ENCODE measurements at places on chromosomes 1 and 21. TPM values are rescaled to one million over a fixed set of nuclear protein-coding genes. Genes with fewer than 3 reads are reported as not detected.

ZNF683 gene
- total RNA-seq: not detected

DNA sequence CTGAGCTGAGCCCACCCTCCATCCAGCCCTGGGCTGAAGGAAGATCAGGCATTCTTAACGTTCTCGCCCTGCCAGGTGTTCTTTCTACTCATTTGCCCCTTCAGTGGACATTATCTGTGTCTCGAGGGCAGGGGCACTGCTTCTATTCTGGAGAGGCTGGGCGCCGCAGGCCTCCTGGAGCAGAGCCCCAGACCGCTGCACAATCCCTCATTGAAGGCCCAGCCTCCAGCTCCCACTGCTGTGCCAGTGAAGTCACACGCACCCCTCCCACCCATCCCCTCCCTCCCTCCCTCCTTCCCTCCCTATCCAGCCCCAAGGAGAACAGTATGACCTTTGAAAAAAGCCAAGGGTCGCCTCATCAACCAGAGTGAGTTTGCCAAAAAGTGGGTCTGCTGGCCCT is 76.7 kb downstream of the NFASC start:
- DNase-seq: no peak

NLRP3 gene
- 0.04 TPM for total RNA-seq

DNALI1 gene
- total RNA-seq: 0.71 TPM

DNA sequence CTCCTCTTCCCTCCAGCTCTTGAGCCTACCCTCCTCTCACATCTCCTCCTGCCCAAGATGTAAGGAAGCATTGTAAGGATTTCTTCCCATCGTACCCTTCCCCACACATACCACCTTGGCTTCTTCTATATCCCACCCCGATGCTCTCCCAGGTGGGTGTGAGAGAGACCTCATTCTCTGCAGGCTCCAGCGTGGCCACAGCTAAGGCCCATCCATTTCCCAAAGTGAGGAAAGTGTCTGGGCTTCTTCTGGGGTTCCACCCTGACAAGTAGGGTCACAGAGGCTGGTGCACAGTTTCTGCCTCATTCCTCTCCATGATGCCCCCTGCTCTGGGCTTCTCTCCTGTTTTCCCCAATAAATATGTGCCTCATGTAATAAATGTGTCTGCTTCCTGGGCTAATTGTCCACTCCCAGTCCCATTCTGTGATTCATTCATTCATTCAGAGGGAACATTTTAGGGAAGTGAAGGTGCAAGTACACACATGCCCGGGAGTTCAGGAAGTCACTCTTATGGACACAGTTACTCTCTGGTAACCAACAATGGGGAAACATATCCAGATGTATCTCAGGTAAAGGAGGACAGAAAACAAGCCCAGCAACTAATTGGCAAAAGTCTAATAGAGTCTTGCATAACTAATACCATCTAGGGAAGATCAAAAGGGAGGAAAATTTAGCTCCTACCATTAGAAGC is 1.9 kb downstream of the SPRR4 start:
- peak; percentile 58 for DNase-seq

ADGRB2 gene
- total RNA-seq: 2.5 TPM

DNA sequence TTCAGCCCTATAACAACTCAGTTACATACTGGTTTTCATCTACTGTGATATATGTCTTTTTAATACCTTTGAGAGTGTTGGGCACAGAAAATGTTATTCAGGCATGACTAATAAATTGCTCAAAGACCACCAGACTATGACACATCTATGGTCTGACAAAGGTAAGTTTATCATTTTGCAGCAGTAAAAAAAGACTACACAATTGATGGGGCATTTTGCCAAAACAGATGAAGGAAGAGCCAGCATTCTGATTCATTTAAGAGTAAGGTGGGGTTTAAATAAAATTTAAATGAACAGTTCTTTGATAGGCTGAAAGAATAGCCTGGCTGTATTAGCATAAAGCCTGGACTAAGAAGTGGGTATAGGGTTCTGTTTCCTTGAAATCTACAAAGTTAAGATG is 8.8 kb upstream of the RNPC3 start:
- DNase-seq: peak; percentile 83

ENSA gene
- 144 TPM for total RNA-seq

Measured in foreskin keratinocyte (primary cell).